ENCODE measurements at places on chromosomes 3 and 15. TPM values are rescaled to one million over a fixed set of nuclear protein-coding genes. Genes with fewer than 3 reads are reported as not detected.

CLDN18 gene
- total RNA-seq, result not detected

GRCh38 chr3:106288781-106289180, 420.0 kb upstream of the CBLB start:
- H3K36me3 ChIP-seq, result no peaks in the 10 kb centered on the region
- no peak for DNase-seq
- no peaks in the 10 kb centered on the region for H3K27me3 ChIP-seq
- H3K4me3 ChIP-seq, result no peak overlapping the region
- H3K4me1 ChIP-seq, result no peaks in the 10 kb centered on the region

SYNPR gene
- total RNA-seq, result not detected

DNA sequence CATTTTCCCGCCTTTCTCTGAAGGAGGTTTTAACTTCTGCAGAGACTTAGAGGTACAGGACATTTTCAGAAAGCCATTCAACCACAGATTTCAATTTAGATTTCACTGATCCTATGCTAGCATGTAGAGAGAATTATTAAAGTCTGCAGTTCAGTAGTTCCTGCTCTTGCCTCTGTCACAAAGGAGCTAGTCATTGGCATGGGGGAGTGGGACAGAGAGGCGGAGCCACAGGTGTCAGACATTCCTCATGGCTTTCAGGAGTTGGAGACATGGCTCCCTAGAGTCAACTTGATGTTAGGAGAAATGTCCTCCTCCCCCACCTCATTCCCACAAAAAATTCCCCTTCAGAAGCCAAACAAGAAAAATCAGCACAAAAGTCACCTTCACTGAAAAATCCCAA, 66.0 kb upstream of the SIAH2 start:
- no peak overlapping the region for H3K4me3 ChIP-seq
- no peaks in the 10 kb centered on the region for H3K4me1 ChIP-seq
- no peaks in the 10 kb centered on the region for H3K36me3 ChIP-seq
- H3K27ac ChIP-seq, result no peak overlapping the region
- DNase-seq, result no peak
- H3K27me3 ChIP-seq, result peaks cover 18% of the 10 kb centered on the region

GRCh38 chr15:81263477-81263876, 60.5 kb downstream of the STARD5 start:
- H3K36me3 ChIP-seq, result peaks cover 2% of the 10 kb centered on the region
- H3K4me1 ChIP-seq, result peaks cover 2% of the 10 kb centered on the region
- no peak overlapping the region for H3K27ac ChIP-seq
- H3K4me3 ChIP-seq, result no peak overlapping the region
- H3K27me3 ChIP-seq, result no peaks in the 10 kb centered on the region
- DNase-seq, result no peak

CRYBG3 gene
- 26.2 TPM for total RNA-seq

DNA sequence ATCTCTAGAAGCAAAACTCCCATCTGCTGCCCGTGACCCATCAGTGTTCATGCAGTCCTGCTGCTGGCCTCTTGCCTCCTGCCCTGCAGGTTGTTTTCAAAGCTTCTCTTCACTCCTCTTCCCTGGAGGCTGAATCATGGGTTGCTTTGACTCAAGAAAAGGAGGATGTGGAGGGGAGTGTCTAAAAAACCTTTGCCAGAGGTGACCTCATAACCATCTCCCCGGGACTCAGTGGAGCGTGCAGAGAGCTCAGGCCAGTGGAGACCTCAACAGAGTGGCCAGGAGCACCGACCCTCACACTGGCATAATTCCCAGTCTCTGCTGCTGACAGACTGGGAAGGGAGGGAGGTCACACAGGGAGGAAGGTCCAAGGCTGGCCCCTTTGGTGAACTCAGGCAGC, 60.9 kb upstream of the ITGA11 start:
- DNase-seq, result peak; percentile 29
- peaks cover 3% of the 10 kb centered on the region for H3K4me1 ChIP-seq
- H3K4me3 ChIP-seq, result no peak overlapping the region
- H3K36me3 ChIP-seq, result no peaks in the 10 kb centered on the region

ZNF620 gene
- total RNA-seq, result 0.72 TPM

GRCh38 chr3:53145713-53146080, 15.3 kb upstream of the PRKCD start:
- DNase-seq, result peak; percentile 18
- no peak overlapping the region for H3K27ac ChIP-seq
- no peaks in the 10 kb centered on the region for H3K36me3 ChIP-seq
- H3K4me3 ChIP-seq, result no peak overlapping the region
- H3K27me3 ChIP-seq, result no peaks in the 10 kb centered on the region

- no peak overlapping the region for H3K4me3 ChIP-seq
- no peaks in the 10 kb centered on the region for H3K36me3 ChIP-seq
- no peaks in the 10 kb centered on the region for H3K27me3 ChIP-seq
Observed at GRCh38 chr15:59294574-59295260, 78.0 kb downstream of the MYO1E start.

- no peaks in the 10 kb centered on the region for H3K27me3 ChIP-seq
- DNase-seq, result no peak
- peak overlapping the region; percentile 66 for H3K4me3 ChIP-seq
- no peaks in the 10 kb centered on the region for H3K4me1 ChIP-seq
Observed at GRCh38 chr15:59657635-59658125, 365 bp upstream of the GTF2A2 start.

DNA sequence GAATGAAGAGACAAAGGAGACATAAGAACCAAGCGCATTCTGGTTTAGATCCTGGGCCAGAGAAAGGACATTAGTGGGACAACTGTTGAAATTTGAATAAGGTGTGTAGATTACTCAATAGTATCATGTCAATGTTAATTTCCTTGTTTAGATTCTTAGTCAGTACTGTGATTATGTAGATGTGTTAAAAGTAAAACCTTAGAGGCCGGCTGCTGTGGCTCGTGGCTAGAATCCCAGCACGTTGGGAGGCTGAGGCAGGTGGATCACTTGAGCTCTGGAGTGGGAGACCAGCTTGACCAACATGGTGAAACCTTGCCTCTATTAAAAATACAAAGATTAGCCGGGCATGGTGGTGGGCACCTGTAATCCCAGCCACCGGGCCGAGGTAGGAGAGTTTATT, 26.7 kb downstream of the CYP8B1 start:
- H3K4me3 ChIP-seq, result no peak overlapping the region
- no peak for DNase-seq
- H3K27ac ChIP-seq, result no peak overlapping the region
- peaks cover 55% of the 10 kb centered on the region for H3K27me3 ChIP-seq

DNA sequence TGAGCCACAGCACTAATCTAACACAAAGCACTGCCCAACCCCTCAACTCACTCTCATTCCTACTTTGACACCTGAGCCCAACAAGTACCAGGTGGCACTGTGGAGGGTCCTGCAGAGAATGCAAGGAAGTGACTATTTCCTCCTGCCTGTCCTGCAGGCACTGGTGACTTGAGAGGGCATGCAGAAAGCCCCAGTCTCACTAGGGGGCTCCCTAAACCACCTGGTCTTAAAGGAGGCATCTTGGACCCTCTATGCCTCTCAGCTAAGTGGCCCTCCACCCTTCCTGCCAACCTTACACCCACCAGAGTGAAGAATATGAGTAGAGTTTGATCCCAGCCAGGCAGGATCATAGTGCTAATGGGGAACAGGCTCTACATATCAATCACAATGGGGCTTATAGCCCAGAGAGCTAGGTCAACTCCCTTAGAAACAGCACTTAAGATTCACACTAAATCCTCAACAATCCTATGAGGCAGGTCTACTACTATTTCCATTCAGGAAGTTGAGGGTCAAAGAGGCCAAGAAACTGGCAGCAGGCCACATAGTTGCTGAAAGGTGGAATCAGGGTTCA, 15.2 kb downstream of the TRAIP start:
- H3K4me1 ChIP-seq, result no peaks in the 10 kb centered on the region
- peaks cover 3% of the 10 kb centered on the region for H3K36me3 ChIP-seq
- H3K27me3 ChIP-seq, result no peaks in the 10 kb centered on the region
- DNase-seq, result no peak

- peaks cover 4% of the 10 kb centered on the region for H3K36me3 ChIP-seq
- no peak overlapping the region for H3K4me3 ChIP-seq
- DNase-seq, result no peak
- no peak overlapping the region for H3K27ac ChIP-seq
- no peaks in the 10 kb centered on the region for H3K27me3 ChIP-seq
Observed at GRCh38 chr3:129462361-129462968, 22.4 kb downstream of the IFT122 start.

DNA sequence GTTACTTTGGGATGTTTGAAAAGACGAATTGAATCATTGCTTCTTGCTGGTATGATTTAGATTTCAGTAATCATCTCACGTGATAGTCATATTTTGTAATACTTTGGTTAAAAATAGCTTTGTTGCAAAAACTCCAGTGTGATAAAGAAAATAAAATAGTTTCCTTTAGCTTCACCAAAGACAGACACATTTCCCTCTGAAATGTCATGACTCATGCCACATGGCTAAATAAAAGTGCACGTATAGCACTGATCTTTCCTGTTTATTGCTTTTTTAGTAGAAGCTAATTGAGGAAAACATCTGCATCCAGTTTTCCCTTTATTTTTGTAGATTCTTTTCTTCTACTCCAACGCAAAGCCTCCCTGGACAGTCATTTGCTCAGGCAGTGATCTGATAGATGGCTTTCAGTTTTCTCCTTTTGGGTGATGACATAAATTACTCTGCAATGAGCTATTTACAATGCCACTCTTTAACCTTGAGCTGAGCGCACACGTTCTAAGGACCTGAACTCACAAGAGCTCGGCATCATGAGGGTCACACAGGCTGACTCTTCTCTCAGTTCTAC, 84.9 kb downstream of the ARNT2 start:
- peak; percentile 93 for DNase-seq
- H3K27me3 ChIP-seq, result no peaks in the 10 kb centered on the region
- peak overlapping the region; percentile 99 for H3K27ac ChIP-seq
- no peaks in the 10 kb centered on the region for H3K36me3 ChIP-seq
- H3K4me3 ChIP-seq, result no peak overlapping the region
- H3K4me1 ChIP-seq, result peaks cover 50% of the 10 kb centered on the region

DNA sequence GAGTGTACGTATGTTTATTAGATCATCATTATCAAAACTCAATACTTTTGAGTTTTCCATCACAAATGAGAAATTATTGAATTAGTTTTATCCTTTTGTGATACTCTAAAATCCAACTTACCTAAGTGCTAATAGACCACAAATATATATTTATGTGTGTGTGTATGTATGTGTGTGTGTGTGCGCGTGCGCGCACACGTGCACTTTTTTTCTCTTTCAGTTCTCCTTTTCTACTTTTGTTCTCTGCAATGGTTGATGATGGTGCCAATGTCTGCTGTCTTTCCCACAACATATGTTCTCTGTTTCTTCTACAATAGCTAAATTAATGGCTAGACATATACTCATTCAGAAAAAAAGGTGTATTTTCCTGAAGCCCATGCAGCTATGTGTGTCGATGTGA, 571.6 kb upstream of the ARPP21 start:
- no peak for DNase-seq
- no peak overlapping the region for H3K4me3 ChIP-seq
- H3K36me3 ChIP-seq, result no peaks in the 10 kb centered on the region
- H3K4me1 ChIP-seq, result no peaks in the 10 kb centered on the region
- no peak overlapping the region for H3K27ac ChIP-seq

C3orf70 gene
- 1.8 TPM for total RNA-seq

GYG1 gene
- total RNA-seq, result 90.3 TPM

- peaks cover 29% of the 10 kb centered on the region for H3K27me3 ChIP-seq
- no peak overlapping the region for H3K4me3 ChIP-seq
- no peak for DNase-seq
- peaks cover 6% of the 10 kb centered on the region for H3K4me1 ChIP-seq
Observed at GRCh38 chr15:77568014-77568972, 64.4 kb downstream of the LINGO1 start.

CTXN2 gene
- not detected for total RNA-seq

GRCh38 chr15:33698126-33698525, 270.2 kb upstream of the CHRM5 start:
- H3K27ac ChIP-seq, result no peak overlapping the region
- no peak for DNase-seq
- no peak overlapping the region for H3K4me3 ChIP-seq
- H3K27me3 ChIP-seq, result peaks cover 25% of the 10 kb centered on the region
